A549 treated with AZD2906 at 1 μM for 4 hours (cell line): ENCODE measurements at places on chromosomes 4 and X. TPM values are rescaled to one million over a fixed set of nuclear protein-coding genes. Genes with fewer than 3 reads are reported as not detected.

The KIF4A gene
- 24.0 to 28.4 TPM (median 26.4 TPM) in 5 replicates for total RNA-seq

The TMSB15C gene
- total RNA-seq = 0.07 to 0.13 TPM (median 0.11 TPM) in 4 of 5 replicates, not detected in the other

The PLAC8 gene
- total RNA-seq = 0.63 to 1.2 TPM (median 0.93 TPM) in 5 replicates

The PARM1 gene
- 0.50 to 0.57 TPM (median 0.51 TPM) in 5 replicates for total RNA-seq
